ENCODE measurements at places on chromosomes 4 and X.

DNA sequence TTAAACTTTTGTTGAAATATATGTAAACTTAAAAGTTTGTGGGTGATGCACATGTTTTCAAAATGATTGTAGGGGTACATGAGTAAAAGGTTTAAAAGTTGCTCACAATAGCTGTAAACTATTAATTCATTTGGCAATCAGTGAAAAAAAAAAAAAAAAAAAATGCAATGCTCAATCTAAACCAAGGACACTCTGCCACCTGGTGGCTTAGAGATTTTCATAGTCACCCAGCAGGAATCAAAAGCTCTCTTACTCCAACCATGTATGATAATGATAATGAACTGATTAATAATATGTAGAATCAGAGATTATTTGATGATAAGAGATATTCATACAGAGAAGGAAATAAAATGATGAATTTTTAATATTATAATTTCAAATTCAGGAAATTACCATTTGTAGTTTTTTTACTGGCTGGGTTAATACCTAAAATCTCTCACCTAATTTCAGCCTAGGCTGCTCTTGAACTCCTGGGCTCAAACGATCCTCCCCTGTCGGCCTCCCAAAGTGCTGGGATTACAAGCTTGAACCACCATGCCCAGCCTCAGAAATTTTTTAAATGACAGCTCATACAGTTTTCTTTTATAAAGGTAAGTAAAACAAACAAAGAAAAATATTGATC, 46.9 kb upstream of the SLC25A4 start:
- DNase-seq, result no peak

GRCh38 chr4:121760205-121760604, 4.8 kb downstream of the SMIM43 start:
- DNase-seq, result no peak

DNA sequence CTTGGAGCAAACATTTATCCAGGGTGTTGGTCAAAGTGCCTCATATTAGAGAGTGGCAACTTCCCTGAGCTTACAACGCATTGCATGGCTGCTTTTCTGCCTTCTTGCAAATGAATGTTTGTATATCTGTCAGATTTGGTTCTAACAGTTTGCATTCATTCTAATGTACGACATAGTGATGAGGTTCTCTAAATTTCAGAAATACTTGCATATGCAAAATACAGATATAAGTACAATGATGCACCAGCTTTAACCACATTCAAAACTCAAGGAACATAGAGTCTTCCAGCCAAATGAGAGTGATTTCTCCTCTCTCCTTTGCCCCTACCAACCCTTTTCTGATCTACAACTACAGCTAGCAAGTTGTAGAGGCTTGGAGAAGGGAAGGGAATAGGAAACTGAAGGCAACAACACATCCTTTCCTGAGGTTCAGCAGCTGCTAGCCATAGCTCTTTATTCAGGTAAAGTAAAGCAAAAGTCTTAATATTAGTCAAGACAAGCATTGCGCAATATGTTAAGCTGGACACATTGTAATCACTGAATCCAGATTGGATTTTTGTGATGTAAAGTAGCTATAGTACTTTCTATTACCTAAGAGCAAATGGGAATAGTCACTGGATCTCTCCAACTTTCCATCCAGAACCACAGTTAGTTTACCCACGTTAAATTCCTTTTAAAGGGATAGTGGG, 6.3 kb downstream of the TKTL2 start:
- no peak for DNase-seq

GRCh38 chr4:129821963-129822362, 726.0 kb downstream of the C4orf33 start:
- no peak for DNase-seq

DNA sequence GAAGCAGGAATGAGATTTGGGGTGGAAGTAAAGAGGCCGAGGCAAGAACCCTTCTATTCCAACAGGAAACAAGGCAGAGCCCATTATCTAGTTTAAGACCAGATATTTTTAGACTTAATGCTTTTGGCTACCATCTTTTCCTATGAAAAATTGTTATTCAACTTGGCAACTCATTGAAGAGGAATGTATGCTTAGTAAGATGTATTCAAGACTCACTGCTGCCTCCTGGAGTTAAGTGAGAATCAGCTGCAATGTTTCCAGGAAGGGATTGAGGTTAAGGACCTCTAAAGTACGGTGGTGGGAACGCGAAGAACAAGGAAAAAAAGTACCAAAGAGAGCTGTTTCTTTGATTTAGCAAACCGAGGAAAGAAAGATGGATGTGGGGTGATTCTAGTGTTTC, 89.1 kb downstream of the RAPGEF2 start:
- DNase-seq, result no peak

DNA sequence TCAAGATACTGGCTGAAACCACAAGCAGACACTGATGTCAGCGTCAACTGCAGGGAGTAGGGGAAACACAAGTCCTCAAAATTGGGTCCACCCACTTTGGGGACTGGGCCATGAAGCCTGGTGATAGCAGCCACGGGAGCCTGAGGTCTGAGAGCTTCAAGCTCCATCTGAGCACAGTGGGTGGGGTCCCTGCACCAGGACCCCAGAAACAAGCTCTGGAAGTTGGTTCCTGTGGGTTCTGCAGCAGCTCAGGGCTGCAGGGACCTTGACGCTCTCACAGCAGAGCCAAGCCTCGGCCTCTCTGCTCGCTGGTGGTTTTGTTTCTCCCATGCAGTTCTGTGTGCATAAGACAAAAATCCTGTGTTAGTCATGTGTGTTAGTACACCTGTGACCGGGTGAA, 54.5 kb downstream of the CPLX1 start:
- DNase-seq, result no peak

- no peak for DNase-seq
These were observed 550.7 kb upstream of the SLIT2 start for GRCh38 chr4:19700992-19701391.

- no peak for DNase-seq
These were observed 214.5 kb upstream of the TACR3 start for GRCh38 chr4:103934178-103934789.

Data from Panc1 (cell line).